NCI-H2081 treated with DMSO at 0.1 percent for 48 hours (cell line): ENCODE measurements at places on chromosomes 2 and 18.

DNA sequence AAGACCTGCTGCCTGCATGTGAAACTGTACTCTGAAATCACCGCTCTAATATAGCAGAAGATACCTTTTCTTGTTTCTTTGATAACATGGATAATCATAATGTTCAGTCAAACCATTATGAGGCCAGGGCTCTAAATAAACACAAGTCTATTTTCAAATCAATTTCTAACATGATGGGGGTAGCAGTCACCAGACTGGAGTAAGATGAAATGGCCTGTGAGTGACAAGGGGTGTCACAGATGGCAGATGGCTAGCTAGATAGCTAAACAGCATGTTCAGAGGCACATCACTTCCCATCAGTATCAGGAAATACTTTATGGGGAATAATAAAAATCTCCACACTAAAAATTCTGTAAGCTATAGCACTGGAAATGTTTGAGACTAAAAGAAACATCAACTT, 14.0 kb downstream of the MBD2 start:
- no peak for DNase-seq

DNA sequence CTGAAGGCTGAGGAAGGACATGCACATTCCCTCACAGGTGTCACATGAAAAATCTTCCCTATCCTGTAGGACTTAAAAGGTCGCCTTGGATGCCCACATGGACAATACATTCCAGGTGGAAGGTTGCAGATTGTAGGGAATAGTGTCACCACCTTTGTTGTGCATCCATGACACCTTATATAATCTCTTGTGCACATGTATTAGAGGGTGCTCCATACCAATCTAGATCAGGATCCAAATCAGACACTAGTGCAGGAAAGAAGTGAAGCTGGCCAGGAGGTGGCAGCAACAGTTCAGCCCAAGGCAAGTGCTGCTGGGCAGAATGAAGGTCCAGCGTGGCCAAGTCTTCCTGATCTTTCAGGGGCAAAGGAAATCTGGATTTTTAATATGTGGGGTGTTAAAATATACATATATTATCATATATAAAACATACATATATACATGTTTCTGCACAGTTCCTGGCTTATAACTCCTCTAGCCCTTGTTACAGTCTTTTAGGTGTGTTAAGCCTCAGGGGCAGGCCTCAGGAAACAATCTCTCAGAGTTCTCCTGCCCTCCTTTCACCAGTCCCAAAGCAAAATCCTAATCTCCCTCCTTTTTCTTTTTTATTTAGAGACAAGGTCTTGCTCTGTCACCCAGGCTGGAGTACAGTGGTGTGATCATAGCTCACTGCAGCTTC, 16.6 kb downstream of the NIF3L1 start:
- no peak for DNase-seq

GRCh38 chr2:28356095-28356911, 36.4 kb upstream of the FOSL2 start:
- no peak for DNase-seq

GRCh38 chr2:42040643-42041278, 7.1 kb upstream of the PKDCC start:
- no peak for DNase-seq

DNA sequence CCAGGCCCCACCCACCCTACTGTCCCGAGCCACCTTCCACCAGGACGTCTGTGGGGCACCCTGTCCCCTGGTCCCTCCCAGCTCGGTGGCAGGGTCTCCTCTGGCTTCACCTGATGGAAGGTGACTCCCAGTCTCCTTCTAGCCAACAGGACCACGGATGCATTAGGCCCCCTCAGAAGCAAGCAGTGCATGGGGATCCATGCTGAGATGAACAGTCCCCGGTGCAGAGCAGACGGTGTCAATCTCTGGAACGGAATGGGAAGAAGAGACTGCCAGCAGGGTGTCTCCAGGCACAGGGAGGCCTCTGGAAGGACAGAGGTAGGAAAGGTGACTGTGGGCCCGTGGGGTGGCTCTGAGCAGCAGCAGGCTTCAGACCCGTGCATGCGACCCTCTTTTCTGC, 65.2 kb upstream of the FZD7 start:
- no peak for DNase-seq
